Motor neuron (in vitro differentiated cells): ENCODE measurements at places on chromosomes 12 and 14. TPM values are rescaled to one million over a fixed set of nuclear protein-coding genes. Genes with fewer than 3 reads are reported as not detected.

The ESYT1 gene
- total RNA-seq: 17.1 and 18.1 TPM in 2 replicates

The JAG2 gene
- total RNA-seq: 3.1 and 3.4 TPM in 2 replicates

The KIF21A gene
- 92.5 and 98.2 TPM in 2 replicates for total RNA-seq

The TGFB3 gene
- 0.96 and 1.0 TPM in 2 replicates for total RNA-seq

The TBX5 gene
- not detected in 2 replicates for total RNA-seq

GRCh38 chr14:96698960-96699539, 98.1 kb upstream of the VRK1 start:
- peak; percentile 51 for ATAC-seq

DNA sequence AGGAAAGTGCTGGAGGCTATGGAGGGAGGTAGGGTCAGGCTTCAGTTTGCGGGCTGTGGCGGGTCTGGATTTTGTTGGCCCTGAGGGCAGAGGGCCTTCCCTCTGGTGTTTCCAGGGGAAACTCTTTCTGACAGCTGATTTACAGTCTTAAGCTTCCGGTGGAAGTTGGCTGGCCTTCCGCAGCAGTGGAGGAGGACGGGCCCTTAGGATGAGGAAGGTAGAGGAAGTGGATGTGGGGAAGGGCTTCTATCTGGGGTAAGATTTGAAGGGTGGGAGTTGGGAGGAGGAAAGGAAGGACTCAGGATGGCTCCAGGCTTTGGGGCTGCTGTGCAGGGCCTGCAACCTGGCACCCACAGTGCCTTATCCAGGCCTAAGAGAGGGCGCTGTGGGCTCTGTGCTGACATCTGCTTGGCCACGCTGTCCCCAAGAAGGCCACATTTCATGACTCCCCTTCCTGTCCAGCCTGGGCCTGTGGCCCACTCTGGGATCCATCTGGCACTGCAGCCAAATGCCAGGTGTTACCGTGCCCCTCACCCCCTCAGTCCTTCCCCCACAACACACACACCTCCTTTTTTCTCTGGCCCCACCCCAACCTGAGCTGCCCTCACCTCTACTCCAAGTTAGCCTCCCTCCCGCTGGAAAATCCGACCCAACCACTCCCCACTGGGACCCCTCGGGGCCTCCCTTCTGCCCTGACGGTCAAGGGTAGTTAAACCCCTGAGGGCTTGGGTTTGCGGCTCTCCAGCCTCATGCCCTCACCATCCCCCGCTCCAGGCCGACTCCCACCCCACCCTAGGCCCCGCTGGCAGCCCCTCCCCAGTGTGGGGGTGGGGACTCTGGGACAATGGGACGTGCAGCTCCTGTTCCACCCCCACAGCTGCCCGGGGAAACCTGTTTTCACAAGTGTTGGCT, 7.7 kb upstream of the PPP1R13B start:
- ATAC-seq: peak; percentile 78

GRCh38 chr12:69471667-69472385, 1.6 kb downstream of the FRS2 start:
- no peak for ATAC-seq

GRCh38 chr12:6772726-6773589, 638 bp downstream of the LAG3 start:
- no peak for ATAC-seq

DNA sequence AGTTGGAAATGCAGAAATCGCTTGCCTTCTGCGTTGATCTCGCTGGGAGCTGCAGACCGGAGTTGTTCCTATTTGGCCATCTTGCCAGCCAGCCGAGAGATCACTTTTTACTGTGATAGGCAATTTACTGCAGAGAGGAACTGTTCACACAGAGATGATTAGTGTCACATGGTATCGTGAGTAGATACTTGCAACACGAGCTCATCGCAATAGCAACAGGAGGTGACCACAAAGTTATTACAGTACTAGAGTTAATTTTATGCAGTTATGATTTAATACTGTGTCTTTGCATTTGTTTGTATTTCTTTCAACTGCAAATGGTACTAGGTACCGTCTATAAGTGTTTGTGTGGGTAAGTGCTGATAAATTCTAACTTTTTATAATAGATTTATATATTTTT, 27.8 kb downstream of the NOPCHAP1 start:
- peak; percentile 38 for ATAC-seq

- no peak for ATAC-seq
These were observed 25.6 kb downstream of the KLC1 start for GRCh38 chr14:103654619-103655018.

- ATAC-seq: no peak
These were observed 125.6 kb upstream of the RTL1 start for GRCh38 chr14:101028971-101029667.
